ENCODE measurements at places on chromosomes 7 and 10. TPM values are rescaled to one million over a fixed set of nuclear protein-coding genes. Genes with fewer than 3 reads are reported as not detected.

DNA sequence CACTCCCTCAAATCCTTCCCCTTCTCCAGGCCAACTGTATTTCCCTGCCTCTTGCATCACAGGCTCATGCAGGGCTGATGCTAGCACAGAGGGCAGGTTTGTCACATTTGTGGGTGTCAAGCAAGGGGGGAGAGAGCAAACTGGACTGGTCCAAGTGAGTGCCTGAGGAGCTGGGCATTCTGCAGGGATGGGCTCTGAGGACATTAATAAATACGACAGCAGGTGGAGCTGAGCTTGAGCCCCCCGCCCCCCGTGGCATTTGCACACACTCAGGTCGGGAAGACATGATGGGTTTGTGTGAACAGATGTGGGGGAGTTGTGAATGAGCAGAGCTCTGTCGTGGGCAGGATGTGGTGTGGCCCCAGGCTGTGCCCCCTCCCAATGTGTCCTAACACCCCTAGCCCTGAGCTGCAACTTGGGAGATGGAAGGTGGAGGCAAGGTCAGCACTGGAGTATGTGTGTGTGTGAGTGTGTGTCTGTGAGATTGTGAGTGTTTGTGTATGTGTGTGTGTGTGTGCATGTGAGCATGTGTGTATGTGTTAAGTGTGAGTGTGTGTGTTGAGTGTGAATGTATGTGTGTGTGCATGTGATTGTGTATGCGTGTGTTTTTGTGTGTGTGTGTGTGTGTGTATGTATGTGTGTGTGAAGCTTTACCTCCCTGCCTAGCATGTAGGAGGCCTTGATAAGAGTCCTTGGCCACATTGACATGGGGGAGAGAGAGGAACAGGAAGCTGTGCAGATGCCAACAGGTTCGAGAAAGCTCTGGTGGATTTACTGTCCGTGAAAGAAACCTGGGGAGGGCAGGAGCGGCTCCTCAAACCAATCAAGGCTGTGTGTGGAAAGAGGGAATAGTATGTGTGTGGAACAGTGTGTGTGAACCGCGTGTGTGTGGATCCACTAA, 9.1 kb downstream of the RASSF4 start:
- H3K27me3 ChIP-seq, result no peaks in the 10 kb centered on the region
- H3K27ac ChIP-seq, result peak overlapping the region; percentile 1
- no peak overlapping the region for H3K4me3 ChIP-seq
- DNase-seq, result no peak
- peaks cover 55% of the 10 kb centered on the region for H3K4me1 ChIP-seq
- H3K36me3 ChIP-seq, result peaks cover 5% of the 10 kb centered on the region

The ANKRD30A gene
- total RNA-seq, result not detected

The NOS3 gene
- 6.1 TPM for total RNA-seq

DNA sequence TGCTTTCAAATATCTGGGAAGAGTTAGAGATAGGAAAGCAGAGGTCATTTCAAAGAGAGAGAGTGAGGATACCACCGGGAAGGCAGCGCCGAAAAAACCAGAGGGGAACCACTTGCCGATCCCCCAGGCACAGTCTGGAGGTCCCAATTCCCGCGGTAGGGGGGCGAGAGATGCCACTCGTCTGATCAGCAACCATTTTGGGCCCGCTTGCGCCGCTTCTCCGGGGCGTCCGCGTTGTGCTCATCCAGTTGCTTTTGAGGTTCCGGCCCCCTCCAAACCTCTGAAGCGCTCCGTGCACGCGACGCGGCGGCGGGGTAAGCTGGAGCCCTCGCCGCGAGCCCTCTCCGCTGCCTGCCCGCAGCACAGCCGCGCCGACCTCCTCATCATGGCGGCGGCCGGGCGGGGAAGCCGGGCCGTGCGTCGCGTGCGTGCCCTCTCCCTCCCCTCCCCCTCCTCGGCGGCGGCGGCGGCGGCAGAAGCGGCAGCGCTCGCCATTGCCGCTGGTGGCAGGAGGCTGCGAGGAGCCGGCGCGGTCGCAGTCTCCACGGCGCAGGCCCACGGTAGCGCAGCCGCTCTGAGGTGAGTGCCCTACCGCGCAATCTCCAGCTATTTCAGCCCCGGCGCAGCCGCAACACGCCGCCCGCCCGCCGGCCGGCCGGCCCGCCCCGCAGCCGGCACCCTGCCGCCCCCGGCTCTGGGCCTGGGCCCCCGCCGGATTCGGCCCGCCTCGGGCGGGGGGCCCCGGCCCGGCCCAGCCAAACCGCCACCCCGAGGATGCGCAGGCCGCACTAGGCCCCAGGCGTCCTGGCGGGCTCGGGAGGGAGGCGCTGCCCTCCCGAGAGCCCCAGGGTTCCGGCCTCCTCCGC, at the start of gene NRF1:
Gene NRF1 (plus strand): TSS at position 475 of the 866 bp plus-strand sequence. CDS start 45,632 bp downstream, outside the sequence.
- DNase-seq, result peak; percentile 84
- peak within 1 kb of the TSS; percentile 97 for H3K4me3 ChIP-seq
- peaks cover 26% of the 10 kb centered on the region for H3K36me3 ChIP-seq
- no peaks in the 10 kb centered on the region for H3K27me3 ChIP-seq
- H3K27ac ChIP-seq, result peak within 1 kb of the TSS; percentile 98

DNA sequence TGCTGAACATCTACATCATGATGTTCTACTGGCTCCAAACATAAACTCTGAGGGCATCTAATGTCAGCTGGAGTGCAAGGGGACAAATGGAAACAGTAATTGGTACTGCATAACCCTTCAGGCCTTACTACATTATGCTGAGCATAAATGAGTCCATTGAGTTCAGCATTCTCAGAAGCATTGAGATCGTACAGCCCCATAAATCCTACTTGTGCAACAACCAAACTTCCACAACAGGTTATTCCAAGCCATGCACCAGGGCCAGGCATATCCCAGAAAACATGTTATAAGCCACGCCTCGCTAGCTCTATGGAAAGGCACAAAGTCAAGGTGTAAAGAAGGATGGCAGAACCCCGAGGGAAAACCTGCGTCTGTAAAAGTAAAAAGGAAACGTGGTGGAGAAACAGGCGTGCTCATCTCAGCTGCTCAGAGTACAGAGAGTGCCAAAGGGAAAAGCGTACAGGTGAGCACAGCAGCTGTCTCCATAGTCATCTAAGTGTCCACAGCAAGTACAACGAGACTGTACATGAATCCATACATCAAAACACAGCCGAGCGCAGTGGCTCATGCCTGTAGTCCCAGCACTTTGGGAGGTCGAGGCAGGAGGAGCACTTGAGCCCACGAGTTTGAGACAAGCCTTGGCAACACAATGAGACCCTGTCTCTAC, 124.6 kb downstream of the PARD3 start:
- H3K36me3 ChIP-seq, result peaks cover 17% of the 10 kb centered on the region
- H3K4me3 ChIP-seq, result no peak overlapping the region
- no peak overlapping the region for H3K27ac ChIP-seq
- DNase-seq, result no peak
- H3K4me1 ChIP-seq, result peaks cover 15% of the 10 kb centered on the region
- no peaks in the 10 kb centered on the region for H3K27me3 ChIP-seq

The AS3MT gene
- 10.4 TPM for total RNA-seq

All from neural crest cell (in vitro differentiated cells).